ENCODE measurements at places on chromosomes 16 and 17.
A peak's percentile ranks its signal among the peaks of the same experiment; 100 is the strongest.

- no peak for DNase-seq
Observed at GRCh38 chr16:4098501-4098900, 17.7 kb downstream of the ADCY9 start.

DNA sequence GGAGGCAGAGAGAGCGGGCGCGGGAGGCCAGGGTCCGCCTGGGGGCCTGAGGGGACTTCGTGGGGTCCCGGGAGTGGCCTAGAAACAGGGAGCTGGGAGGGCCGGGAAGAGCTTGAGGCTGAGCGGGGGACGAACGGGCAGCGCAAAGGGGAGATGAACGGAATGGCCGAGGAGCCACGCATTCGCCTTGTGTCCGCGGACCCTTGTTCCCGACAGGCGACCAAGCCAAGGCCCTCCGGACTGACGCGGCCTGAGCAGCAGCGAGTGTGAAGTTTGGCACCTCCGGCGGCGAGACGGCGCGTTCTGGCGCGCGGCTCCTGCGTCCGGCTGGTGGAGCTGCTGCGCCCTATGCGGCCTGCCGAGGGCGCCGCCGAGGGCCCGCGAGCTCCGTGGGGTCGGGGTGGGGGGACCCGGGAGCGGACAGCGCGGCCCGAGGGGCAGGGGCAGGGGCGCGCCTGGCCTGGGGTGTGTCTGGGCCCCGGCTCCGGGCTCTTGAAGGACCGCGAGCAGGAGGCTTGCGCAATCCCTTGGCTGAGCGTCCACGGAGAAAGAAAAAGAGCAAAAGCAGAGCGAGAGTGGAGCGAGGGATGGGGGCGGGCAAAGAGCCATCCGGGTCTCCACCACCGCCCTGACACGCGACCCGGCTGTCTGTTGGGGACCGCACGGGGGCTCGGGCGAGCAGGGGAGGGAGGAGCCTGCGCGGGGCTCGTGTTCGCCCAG lies 1.2 kb upstream of the CBX4 start:
- no peak for DNase-seq

DNA sequence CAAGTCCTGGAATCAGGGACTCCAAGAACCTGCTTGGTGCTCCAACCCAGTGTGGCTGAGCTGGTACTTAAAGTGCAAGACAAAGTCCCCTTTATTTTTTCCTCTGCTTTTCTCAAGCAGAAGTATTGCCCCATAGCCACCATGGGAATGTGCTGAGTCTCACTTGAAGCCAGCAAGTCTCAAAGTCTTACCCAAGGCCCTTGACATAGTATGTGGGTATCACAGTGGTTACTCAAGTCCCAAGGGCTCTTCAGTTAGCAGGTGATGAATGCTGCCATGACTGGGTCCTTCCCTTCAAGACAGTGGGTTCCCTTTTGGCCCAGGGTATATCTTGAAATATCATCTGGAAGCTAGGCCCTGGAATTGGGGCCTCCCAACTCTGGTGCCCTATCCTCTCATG lies 30.5 kb upstream of the GINS3 start:
- DNase-seq: no peak

DNA sequence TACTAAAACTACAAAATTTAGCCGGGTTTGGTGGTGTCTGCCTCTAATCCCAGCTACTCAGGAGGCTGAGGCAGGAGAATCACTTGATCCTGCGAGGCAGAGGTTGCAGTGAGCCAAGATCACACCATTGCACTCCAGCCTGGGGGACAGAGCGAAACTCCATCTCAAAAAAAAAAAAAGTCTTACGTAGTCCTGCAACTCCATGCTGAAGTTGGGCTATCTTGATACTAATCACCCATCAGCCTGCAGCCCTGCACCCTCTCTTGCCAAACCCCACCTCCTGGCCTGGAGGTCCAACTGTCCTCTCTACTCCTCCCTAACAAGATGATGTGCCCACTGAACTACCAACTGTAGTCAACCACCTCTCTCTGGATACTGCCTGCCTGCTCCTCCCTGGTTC lies 4.8 kb downstream of the TMEM170A start:
- DNase-seq: no peak

GRCh38 chr16:16059895-16060590 lies 110.6 kb downstream of the ABCC1 start:
- DNase-seq: no peak

DNA sequence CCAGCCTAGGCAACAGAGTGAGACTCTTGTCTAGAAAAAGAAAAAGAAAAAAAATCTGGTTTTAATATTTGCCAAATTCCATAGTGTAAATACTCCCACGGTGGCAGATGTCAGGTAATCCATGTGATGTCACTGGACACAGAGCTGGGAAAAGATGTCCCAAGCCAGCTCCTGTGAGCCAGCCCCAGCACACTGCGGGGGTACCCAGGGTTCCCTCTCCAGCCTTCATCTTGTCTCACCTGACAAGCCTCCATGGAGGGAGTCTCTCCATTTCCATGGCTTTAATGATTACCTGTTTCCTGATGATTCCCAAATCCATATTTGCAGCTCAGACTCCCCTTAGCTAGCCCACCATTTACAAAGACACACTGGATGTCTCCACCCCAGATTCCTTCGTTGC lies 4.6 kb downstream of the CD300LB start:
- DNase-seq: peak; percentile 32

DNA sequence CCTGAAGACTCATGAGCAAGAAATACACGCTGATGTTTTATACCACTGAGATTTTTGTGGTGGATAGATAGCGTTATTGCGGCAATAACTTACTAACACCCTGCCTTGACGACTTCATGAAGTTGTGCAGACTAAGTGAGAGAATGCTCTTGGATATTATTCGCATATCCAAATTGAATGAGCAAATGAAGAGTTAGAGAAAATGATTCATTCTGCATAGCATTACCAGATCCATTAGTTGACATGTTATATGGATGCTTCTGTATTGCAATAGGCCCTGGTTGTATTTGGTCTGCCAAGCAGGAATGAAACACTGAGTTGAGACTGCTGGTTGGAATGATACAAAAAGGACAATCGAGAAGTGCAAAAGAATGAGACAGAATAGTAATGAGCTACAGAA lies 247.3 kb downstream of the CA10 start:
- no peak for DNase-seq

DNA sequence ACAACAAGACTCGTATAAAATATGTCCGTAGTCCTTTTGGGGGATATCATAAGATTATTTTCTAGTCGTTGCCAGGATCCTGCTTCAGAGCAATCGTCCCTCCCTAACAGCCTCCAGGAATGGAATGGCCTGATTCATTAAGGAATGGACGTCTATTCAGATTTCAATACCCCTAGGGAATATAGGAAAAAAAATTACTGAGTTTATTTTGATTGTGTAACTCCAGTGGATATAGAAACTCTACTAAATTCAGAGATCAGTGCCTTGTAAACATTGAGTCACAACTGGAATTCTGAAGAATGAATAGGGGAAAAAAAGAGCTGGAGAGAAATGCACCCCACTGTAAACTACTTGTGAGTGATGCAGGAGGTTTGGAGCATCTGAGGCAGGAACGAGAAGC lies 1171.5 kb upstream of the GOT2 start:
- DNase-seq: no peak

- no peak for DNase-seq
Observed at GRCh38 chr17:7238420-7239090, 702 bp downstream of the PHF23 start.

DNA sequence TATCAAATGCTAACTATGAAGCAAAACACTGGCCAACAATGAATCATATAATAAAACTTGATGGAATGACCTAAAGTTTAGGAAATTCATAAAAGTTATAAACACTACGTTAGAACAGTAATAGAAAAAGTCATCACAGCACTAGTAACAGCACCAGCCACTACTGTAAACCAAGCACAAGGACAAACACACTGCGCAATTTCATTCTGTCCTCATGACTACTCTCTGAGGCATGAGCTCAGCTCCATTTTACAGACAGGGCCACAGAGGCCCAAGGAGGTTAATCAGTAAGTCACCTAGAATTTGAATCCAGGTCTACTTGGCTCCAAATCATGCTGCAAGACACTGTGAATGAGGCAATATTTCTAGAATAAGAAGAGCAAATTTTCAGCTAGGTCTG lies 13.4 kb downstream of the EMC8 start:
- no peak for DNase-seq

- DNase-seq: no peak
Observed at GRCh38 chr16:72284042-72284789, 112.3 kb upstream of the PMFBP1 start.

GRCh38 chr17:42969001-42969581 lies 4.8 kb upstream of the AARSD1 start:
- DNase-seq: no peak

GRCh38 chr16:85908889-85909589 lies 10.1 kb downstream of the IRF8 start:
- DNase-seq: no peak

DNA sequence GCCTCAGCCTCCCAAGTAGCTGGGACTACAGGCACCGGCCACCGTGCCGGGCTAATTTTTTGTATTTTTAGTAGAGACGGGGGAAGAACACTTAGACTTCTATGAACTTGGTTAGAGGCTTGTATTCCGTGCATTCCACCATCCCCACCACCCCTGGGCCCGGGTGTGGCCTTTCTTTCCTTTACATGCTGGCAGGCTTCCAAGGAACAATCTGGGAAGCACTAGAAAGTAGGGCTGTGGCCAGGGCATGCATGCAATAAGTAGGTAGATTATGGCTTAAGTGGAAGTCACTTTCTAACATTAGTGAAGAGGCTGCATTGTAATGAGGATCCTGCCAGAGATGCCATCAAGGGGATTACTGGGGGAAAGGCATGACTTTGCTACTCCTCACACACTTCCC lies 171.6 kb downstream of the SHISA6 start:
- no peak for DNase-seq

GRCh38 chr17:11736613-11737312 lies 138.5 kb downstream of the DNAH9 start:
- DNase-seq: no peak

DNA sequence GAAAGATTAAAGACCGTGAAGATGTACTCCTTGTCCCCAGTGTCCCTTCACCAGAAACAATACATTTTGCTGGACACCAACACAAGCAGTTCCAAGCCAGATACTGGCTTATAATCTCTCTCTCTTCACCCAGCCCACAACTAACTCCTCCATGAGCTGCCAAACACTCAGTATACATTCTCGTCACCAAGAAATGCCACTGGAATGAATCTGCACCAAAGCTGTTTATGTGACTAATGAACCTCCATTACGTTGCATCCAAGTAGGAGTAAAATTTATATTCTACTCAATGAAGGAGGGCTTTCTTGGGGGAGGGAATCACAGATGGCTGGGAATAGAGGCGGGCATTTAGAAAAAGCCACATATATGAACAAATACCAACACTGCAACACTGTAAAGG lies 20.9 kb upstream of the SOX9 start:
- DNase-seq: no peak

- DNase-seq: no peak
Observed at GRCh38 chr16:25403852-25404251, 146.2 kb upstream of the ZKSCAN2 start.

- peak; percentile 19 for DNase-seq
Observed at GRCh38 chr16:85863384-85863774, 35.6 kb upstream of the IRF8 start.

- DNase-seq: no peak
Observed at GRCh38 chr17:57438066-57438731, 181.9 kb downstream of the MSI2 start.

- DNase-seq: no peak
Observed at GRCh38 chr17:50188531-50188920, 12.9 kb downstream of the COL1A1 start.

DNA sequence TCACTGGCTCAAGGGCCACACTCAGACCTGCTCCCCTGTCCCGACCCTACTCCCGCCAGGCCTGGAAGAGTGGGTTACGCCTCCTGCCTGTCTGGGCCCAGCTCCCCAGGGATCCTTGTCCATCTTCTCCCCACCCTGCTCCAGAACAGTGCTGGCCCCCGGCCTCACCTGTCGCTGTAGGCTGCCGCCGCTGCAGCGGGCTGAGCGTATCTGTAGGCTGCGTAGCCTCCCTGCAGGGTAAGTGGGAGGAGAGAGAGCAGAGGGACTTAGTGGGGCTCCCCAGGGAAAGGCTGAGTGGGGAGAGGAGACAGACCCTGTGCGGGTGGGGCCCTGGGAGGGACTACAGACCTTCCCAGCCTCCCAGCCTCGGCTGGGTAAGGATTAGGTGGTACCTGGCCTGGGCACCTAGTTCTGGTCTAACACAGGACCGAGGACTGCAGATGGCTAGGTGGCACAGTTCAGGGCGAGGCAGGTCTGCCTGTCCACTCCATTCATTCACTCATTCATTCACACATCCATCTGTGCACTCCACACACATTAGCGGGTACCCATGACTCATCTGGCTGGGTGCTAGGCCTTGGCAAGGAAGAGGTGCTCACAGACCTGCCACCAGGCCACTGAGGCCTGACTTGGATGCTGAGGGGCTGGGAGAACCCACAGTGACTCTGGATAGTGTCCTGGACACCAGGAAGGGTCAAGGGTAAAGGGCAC lies 20.9 kb downstream of the ENGASE start:
- no peak for DNase-seq

DNA sequence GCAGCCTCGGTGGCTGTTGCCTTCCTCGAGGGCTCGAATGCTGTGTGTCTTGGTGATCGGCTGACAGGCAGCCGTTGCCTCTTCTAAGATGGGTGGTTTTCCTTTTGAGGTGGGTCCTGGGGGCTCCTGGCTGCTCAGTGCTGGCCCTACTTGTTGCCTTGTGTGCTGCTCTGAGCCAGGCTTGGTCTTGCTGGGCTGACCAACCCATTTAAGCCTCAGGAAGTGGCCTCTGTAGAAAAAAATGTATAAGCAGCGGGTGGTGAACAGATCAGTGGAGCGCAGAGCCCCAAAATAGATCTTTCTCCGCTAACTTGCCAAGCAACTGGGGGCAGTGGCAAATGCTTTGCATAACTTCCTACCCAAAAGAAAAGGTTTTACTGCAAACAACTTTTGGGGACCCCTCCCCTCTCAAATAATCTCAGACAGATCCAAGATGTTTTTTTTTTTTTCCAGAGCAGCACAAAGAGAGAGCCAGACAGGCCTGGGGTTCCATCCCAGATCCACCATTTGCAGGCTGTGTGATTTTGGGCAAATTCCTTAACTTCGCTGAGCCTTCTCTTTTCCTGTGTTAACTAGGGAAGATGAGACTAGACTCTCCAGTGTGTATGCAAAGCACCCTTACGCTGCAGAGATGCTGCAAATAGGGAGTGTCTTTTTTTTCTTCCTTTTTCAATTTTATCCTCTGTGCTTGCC lies 42.5 kb downstream of the PLCG2 start:
- DNase-seq: no peak

GRCh38 chr17:12386225-12386624 lies 279.5 kb upstream of the MYOCD start:
- DNase-seq: no peak

DNA sequence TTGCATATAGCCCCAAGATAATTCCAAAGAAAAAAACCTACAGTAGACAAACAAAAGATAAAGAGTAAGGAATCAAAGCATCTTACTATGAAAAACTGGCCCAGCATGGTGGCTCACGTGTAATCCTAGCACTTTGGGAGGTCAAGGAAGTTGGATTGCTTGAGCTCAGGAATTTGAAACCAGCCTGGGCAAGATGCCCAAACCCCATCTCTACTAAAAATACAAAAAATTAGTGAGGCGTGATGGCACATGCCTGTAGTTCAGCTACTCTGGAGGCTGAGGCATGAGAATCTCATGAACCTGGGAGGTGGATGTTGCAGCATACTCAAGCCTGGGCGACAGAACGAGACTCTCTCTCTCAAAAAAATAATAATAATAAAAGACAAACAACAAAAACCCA lies 764.7 kb upstream of the KIF2B start:
- no peak for DNase-seq

All from chondrocyte (in vitro differentiated cells).